Mucosa of descending colon (tissue), 3 donors: ENCODE measurements at places on chromosomes 5 and 9. TPM values are rescaled to one million over a fixed set of nuclear protein-coding genes. Genes with fewer than 3 reads are reported as not detected.

The TMEM215 gene
- total RNA-seq: 0.09 TPM

The HAPLN1 gene
- 0.93 TPM for total RNA-seq

The TAF1L gene
- total RNA-seq: not detected

The SPAAR gene
- 2.9 TPM for total RNA-seq

The LCN9 gene
- total RNA-seq: not detected

The IFNE gene
- not detected for total RNA-seq

The TOR2A gene
- 30.2 TPM for total RNA-seq

The TRIP13 gene
- 2.1 TPM for total RNA-seq

The SGCD gene
- 1.2 TPM for total RNA-seq

The ZNF367 gene
- 5.1 TPM for total RNA-seq
